Activated effector memory CD4-positive, alpha-beta T cell treated with Interleukin-2 at 50 U/mL for 16 hours (primary cell): ENCODE measurements at places on chromosomes 12 and 14.
A peak's percentile ranks its signal among the peaks of the same experiment; 100 is the strongest.

DNA sequence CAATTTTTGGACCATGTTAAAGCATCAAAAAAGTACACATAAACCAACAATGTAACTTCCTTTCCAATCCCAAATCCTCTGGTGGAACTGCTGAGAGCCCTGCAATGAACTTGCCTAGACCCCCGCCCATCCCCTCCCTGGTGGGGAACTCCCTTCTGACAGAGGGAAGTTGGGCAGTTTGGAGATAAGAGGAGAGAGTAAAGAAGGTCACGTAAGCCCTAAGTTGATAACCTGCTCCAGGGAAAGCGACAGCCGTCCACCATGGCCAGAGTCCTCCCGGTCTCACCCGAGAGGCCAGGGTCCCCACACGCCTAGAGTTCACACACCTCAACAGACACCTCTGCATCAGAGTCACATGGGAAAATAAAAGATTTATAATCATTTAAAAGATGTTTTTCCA lies 138.7 kb downstream of the EGLN3 start:
- no peak for DNase-seq

DNA sequence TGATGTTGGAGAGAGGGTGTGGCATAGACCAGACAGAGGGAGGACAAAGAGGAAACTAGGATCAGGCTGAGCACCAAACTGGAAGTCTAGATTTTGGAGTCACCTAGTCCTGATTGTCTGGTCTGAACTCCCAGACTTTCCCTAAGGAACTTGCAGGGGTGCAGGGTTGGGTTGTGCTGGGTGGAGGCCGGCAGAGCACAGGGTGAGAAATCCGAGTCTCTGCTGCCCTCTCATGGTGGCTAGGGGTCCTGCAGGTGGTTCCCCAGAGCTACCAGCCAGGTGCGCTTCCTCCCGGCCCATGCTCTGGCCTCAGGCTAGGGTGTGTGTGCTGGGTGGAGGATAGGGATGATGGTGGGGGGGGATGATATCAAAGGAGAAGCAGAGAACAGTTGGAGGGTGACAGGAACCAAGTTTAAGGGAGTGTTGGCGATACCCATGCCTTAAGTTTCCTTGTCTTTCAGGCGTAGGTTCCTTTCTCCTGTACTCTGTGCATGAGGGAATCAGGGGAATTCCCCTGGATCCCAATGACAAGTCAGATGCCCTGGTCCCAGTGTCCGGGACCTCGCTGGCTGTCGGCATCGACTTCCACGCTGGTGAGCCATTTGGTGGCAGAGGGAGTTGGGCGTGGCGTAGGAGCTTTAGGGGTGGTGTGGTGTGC lies 33.5 kb upstream of the NXPH4 start:
- peak; percentile 70 for DNase-seq

- DNase-seq = peak; percentile 12
Observed at GRCh38 chr14:34018564-34019244, 67.8 kb upstream of the EGLN3 start.

DNA sequence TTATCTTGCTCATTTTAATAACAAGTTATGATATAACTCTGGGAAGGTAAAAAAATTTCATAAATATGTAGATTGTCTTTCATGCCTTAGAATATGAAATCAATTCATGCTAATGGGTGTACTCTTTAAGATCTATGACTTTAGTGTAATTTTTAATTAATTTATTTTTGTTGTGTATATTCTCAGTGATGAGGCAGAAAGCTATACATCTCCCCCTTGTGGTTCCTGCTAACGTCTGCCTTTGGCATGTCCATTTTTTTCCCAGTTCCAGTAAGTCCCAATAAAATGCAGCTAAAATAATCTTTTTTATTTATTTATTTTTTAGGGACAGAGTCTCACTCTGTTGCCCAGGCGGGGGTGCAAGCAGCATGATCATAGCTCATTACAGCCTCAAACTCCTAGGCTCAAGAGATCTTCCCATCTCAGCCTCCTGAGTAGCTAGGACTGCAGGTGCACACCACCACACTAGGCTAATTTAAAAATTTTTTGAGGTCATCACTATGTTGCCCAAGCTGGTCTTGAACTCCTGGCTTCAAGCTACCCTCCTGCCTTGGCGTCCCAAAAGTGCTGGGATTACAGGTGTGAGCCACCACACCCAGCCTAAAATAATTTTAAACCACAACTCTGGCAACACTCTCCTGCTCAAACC lies 3.3 kb upstream of the CHURC1 start:
- DNase-seq = no peak

GRCh38 chr12:88932457-88932856 lies 352.2 kb upstream of the KITLG start:
- no peak for DNase-seq
